ENCODE measurements at places on chromosomes 4 and X. TPM values are rescaled to one million over a fixed set of nuclear protein-coding genes. Genes with fewer than 3 reads are reported as not detected.

DNA sequence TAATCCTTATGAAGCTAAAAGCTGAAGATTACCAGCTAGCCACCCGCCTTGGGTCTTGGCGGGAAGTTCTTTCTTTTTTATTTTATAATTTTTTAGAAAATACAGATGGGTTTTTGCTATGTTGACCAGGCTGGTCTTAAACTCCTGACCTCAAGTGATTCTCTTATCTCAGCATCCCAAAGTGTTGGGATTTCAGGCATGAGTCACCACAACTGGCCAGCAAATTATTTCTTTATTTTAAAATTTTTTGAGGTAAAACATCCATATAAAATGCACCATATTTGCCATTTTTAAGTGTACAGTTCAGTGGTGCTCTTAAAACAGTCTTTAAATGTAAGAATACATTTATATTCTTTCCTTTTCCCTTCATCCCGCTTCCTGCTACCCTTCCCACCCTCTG, 40.6 kb upstream of the ANTXR2 start:
- no peak overlapping the region for H3K4me3 ChIP-seq
- no peak overlapping the region for H3K27ac ChIP-seq
- no peak for DNase-seq
- no peaks in the 10 kb centered on the region for H3K36me3 ChIP-seq
- H3K27me3 ChIP-seq, result no peaks in the 10 kb centered on the region
- H3K4me1 ChIP-seq, result peaks cover 6% of the 10 kb centered on the region

DNA sequence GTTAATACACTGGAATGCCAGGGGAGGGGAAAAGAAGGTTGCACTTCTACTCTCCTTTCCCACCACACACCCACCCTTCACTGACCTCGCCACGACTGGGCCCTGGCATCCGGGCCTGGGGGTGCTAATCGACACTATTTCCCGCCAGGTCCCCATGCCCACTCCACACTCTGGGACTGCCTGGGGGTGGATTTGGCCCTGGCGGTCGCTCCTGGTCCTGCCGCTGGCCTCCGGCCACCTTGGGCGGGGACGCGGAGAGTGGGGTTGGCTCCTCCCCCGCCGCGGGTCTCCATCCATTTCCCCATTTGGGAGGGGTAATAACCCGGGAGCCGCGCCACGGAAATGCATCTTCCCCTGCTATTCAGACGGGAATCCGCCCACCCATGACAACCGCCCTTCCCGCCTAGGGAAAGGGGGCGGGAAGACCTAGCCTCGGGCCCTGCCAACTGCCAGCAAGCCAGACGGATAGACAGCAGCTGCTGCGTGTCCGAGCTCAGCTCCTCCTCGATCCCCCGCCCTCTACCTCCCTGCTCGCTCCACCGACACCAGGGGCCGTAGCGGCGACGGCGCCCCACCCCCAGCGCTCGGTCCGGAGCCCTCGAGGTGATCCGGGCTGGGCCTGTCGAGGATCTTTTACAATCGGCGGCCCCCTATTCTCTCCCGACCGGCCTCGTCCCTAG, 78.1 kb downstream of the RLIM start:
- peak overlapping the region; percentile 83 for H3K27ac ChIP-seq
- peaks cover 3% of the 10 kb centered on the region for H3K36me3 ChIP-seq
- peak overlapping the region; percentile 38 for H3K4me3 ChIP-seq
- H3K4me1 ChIP-seq, result peaks cover 6% of the 10 kb centered on the region

DNA sequence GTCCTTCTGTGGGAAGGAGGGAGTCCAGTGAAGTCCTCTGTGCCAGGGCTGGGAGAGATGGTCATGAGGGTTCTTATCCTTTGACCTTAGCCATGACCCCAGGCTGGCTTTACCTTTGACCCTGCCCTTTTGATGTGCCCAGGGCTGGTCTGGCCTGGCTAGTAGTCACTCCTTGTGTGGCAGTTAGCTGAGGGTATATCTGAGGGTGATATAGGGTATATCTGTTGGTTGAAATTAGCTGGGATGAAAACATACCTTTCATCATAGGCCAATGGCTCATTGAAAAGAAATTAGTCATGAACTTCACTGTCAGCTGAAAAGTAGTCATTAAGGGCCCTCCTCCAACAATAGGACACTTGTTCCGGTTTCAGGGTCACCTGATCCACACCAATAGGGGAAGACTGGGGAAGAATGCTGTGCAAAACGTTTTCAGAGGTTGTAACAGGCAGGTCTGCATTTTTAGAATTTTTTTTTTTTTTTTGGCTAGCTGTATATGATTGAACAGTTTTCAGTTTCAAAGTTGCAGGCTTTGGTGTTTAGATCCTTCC, 74.6 kb upstream of the STOX2 start:
- no peaks in the 10 kb centered on the region for H3K27me3 ChIP-seq
- DNase-seq, result no peak
- H3K36me3 ChIP-seq, result no peaks in the 10 kb centered on the region
- H3K27ac ChIP-seq, result no peak overlapping the region

DNA sequence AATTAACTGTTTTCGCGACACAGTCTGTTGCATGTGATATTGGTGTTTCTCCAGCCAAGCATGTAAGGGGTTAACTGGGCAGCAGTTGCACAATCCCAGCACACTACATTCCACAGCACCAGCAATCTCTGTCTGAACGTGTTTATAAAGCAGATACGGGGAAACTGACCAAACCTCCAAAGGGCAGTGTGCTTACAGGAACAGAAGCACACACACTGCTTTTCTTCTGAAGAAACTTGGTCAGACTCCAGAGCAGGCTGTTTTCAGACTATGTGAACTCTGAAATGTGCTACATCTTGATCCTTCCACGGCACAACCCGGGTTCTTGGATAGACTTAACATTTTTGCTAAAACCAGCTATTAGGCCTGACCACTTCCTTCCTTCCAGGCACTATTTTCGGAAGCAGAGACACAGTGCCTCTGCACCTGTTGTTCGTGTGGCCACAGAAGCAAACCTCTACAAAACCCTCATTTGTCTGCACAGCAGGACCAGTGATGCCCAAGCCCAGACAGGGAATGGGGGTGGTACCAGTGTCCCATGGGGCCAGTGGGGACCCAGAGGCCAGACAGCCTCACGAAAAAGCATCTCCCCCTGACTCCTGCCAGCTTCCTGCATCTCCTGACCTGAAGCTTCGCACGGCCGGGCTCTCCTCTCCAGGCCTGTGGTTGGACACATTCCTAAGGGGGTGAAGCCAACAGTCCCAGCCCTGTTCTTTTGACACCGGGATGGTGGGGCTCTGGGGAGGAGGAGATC, 90.1 kb downstream of the IRF2 start:
- peak; percentile 96 for DNase-seq
- peaks cover 21% of the 10 kb centered on the region for H3K36me3 ChIP-seq
- H3K27me3 ChIP-seq, result no peaks in the 10 kb centered on the region
- H3K27ac ChIP-seq, result peak overlapping the region; percentile 92

- 0 out of 2 replicates have a peak, but pooled peaks cover 1% of the 10 kb centered on the region for H3K4me1 ChIP-seq
- H3K36me3 ChIP-seq, result no peaks in the 10 kb centered on the region
- no peak overlapping the region for H3K4me3 ChIP-seq
- no peaks in the 10 kb centered on the region for H3K27me3 ChIP-seq
- DNase-seq, result peak; percentile 72
These were observed 374.3 kb downstream of the AFF2 start for GRCh38 chrX:148874636-148875246.

DNA sequence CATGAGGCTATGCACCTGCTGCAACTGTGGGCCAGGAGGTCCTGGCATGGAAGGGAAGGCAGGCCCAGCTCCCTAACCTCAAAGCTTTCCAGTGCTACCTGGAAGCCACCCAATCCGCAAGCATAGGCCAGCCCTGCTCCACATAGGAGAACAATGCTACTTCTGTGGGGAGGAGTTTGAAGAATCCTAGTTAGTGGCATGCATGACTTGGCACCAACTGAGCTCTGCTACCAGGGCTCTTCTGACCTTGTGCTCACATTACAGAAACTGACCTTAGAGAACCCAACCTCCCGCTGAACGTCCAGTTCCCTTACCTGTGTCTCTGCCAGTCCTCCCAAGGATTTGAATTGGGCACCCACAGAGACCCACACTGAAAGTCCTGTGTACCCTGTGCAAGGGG, 58.8 kb downstream of the USP46 start:
- DNase-seq, result no peak
- peaks cover 32% of the 10 kb centered on the region for H3K36me3 ChIP-seq
- H3K4me3 ChIP-seq, result no peak overlapping the region
- H3K27ac ChIP-seq, result no peak overlapping the region

DNA sequence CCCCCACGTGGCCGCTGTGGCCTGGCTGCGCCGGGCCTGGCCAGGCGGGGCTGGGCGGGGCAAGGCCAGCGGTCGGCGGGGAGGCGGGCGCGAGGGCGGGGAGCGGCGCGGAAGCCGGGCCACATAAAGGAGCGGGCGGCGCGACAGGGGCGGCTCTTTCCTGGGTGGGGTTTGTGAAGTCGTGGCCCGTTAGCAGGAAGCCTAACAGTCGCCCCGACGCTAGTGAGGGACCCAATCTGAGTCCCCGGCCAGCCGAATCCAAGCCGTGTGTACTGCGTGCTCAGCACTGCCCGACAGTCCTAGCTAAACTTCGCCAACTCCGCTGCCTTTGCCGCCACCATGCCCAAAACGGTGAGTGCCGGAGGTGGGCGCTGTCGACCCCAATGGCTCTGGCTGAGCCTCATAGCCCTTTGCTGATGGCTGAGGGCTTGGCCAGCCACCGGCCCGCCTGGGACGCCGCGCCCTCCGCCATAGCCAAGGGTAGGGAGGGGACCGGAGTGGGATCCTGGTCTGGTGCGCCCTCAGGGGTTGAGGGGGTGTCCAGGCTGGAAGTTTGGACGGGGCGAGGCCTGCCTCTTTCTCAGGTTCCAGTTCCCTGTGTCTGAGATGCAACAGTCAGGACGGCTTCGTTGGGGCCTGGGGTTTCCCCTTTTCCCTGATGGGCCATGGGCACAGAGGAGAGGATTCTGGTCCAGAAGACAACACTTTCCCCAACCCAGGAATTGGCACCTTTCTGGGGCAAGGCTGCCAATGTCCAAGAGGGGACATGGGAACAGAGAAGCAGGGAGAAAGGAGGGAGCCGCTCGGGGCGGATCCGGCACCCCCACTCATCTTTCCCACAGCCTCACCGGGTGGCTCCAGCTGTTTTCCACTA, at the start of gene MSN:
TSS of gene MSN (plus strand) at position 152 of the 874 bp plus-strand sequence. CDS start at position 340, 188 bp downstream.
- H3K27ac ChIP-seq, result peak within 1 kb of the TSS; percentile 99
- H3K4me3 ChIP-seq, result peak within 1 kb of the TSS; percentile 99

DNA sequence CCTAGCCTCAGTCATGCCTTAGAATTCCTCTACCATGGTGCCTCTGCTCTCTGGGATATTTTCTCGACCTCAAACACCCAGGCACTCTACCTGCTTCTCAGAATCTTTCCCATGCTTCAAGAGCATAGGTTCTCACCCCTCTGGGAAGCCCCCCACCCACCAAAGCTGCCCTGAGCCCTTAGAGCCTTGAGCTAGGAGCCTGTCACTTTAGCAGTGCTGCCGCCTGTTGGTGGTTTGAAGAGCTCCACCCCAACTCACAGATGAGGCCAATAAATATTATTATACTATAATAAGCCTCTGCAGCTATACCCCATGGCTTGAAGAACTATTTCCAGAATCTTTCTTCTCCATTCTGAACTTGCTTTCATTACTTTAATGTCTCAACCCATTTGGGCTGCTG, 109.7 kb downstream of the RTL5 start:
- DNase-seq, result no peak
- peaks cover 2% of the 10 kb centered on the region for H3K4me1 ChIP-seq
- no peak overlapping the region for H3K4me3 ChIP-seq
- H3K27ac ChIP-seq, result no peak overlapping the region

DNA sequence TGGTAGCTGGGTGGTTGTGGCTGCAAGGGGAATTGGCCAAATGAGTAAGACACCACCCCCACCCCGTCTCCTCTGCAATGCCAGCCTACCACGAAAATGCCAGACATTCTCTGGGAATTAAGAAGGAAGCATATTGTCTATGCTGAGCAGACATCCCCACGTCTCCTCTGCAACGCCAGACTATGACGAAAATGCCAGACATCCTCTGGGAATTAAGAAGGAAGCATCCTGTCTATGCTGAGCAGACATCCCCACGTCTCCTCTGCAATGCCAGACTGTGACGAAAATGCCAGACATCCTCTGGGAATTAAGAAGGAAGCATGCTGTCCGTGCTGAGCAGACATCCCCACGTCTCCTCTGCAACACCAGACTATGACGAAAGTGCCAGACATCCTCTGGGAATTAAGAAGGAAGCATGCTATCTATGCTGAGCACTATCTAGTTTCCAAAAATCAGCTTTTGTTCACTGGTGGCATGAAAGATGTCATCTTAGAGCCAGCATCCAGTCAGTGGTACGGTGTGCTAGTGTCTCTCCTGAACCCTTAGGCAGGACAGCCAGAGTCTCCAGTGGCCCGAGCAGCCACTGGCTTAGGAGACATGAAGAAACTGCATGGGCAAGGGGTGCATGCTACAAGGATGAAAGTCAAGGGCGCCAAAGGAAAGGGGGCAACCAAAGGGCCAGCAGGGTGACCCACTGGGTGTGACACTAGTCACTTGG, 339.8 kb upstream of the FRG1 start:
- no peak for DNase-seq
- H3K4me3 ChIP-seq, result no peak overlapping the region
- H3K36me3 ChIP-seq, result no peaks in the 10 kb centered on the region
- no peak overlapping the region for H3K27ac ChIP-seq
- H3K27me3 ChIP-seq, result no peaks in the 10 kb centered on the region

GRCh38 chrX:115387327-115387726, 97.8 kb downstream of the LUZP4 start:
- H3K36me3 ChIP-seq, result no peaks in the 10 kb centered on the region
- no peak overlapping the region for H3K4me3 ChIP-seq
- DNase-seq, result no peak
- no peaks in the 10 kb centered on the region for H3K4me1 ChIP-seq
- 0 out of 2 replicates have a peak, but pooled peaks cover 2% of the 10 kb centered on the region for H3K27me3 ChIP-seq

The PSMD10 gene
- total RNA-seq, result 122 TPM

The TREX2 gene
- 0.36 TPM for total RNA-seq

The VCX gene
- not detected for total RNA-seq

The PAK3 gene
- 0.56 TPM for total RNA-seq

Data from IMR-90 (cell line).